CD4-positive, alpha-beta memory T cell (primary cell): ENCODE measurements at places on chromosomes 13 and 19.

DNA sequence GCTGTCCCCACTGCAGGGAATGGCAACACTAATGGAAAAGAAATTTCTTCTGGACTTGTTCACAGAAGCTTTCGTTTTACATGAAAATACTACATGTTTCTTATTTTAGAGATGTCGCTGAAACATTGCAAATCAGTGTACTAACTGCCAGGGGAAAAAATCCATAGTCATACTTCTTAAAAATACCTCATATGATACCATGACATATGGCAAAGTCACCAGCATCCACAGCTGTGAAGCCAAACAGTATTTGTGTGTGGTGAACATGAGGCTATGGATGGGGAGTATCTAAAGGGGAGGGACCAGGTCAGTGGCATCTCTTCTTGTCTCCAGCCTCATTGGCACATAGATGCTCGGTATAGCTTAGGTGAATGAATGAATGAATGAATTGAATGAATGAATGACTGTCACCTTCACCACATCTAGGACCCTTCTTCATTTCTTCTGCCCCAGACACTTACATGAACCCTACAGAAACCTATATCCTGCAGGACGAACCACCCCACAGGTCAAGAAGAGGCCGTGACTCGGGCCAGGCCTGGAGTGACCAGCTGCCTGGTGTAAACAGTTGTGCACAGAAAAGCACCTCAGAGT is 14.6 kb upstream of the CD33 start:
- no peak for DNase-seq

GRCh38 chr13:23743278-23744076 is 145.7 kb downstream of the MIPEP start:
- peak; percentile 58 for DNase-seq

DNA sequence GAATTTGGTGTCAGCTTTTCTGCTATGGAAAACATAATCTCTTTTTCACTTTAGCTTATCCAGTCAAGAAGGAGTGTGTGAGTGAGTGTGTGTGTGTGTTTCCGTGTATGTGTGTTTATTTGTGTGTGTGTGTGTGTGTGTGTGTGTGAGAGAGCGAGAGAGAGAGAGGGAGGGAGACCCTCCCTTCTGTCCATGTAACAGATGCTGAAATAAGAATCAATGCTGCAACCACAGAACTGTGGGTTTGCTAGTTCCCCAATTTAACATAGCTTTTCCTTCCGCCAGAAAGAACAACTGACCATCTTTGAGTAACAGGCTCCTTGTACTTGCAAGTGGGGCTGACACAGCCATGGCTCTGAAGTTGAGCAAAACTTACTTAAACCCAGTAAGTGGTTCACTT is 5.2 kb downstream of the LCP1 start:
- peak; percentile 29 for DNase-seq

DNA sequence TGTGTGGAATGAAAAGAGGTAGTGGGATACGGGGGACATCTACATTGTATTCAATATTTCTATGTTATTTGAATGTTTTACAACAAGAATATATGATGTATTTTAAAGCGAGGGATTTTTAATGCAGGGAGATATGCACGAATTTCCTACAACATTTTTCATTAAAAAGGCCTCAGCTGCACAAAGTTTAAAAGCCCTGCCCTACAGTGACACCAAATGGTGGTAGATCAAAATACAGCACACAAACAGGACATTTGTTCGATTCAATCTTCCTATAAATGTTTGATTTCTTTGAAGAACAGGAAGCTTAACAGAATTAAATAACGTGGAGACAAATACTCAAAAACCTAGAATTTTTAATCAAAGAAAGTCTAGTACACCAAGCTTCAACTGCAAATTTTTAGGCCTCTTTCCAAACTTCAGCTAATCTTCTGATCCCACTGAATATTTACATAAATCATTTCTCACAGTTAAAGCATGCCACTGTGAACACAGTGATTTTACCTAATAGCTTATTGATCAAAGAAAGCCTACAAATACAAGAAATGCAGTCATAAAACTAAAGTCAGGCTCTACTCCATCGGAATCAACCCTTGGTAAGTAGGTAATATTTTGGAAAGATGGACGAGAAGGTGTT is 257.2 kb downstream of the DIAPH3 start:
- no peak for DNase-seq

GRCh38 chr19:45037393-45038169 is 1.3 kb upstream of the CLASRP start:
- DNase-seq, result no peak
